ENCODE measurements at places on chromosomes 13 and 19. TPM values are rescaled to one million over a fixed set of nuclear protein-coding genes. Genes with fewer than 3 reads are reported as not detected.

DNA sequence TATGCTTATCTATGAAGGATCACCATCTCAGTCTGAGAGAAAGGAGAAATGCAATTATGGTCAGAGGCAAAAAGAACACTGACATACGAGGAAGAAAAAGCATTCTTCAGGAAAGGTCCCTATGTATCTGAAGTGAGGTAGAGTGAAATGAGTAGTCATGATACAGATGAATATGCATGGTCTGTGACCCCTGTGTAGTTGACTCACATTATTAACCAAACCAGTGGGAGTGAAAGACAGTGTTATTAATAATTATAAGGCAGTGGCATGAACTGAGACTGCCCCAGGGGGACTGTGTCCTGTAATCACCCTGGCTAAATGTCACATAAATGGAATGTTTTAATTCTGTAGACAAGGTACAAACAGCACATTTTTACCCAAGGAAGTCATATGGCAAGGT lies 1320.2 kb upstream of the PCDH9 start:
- no peak for DNase-seq

PLIN5 gene
- total RNA-seq = not detected

VMAC gene
- 3.2 TPM for total RNA-seq

DNA sequence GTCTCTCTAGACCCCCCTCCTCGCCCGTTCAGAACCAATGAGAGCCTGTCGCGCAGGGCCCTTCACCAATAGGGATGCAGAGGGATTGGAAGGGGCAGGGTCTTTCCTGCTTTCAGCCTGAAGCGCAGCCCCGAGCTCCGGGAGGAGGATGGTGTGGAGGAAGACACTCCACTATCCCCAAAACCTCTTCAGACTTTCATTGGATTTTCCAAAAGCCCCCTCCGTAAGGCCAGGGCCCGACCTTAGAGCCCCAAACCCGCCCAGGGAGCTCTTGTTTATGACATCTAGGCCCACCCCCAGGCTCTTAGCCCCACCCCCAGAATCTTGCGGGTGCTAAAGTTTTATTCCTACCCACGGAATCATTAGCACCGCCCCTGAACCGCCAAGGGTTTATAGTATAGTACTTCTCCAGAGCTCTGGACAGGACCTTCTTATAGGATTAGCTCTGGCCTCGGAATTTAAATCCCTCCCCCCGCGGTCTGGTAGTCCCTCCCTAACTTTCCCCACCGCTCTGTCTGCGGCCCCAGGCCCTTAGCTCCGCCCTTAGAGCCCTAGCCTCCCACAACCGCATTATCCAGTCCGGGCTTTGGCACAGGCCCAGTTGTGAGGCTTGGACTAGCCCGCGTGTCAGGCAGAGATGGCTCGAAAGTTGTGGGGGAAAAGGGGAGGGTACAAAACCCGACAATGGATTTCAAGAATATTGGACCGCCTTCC lies 6.6 kb upstream of the EML2 start:
- peak; percentile 69 for DNase-seq

GRCh38 chr13:95636853-95637252 lies 7.7 kb downstream of the DZIP1 start:
- DNase-seq = no peak
